Fibroblast of mammary gland (primary cell): ENCODE measurements at places on chromosomes 6 and 20.

DNA sequence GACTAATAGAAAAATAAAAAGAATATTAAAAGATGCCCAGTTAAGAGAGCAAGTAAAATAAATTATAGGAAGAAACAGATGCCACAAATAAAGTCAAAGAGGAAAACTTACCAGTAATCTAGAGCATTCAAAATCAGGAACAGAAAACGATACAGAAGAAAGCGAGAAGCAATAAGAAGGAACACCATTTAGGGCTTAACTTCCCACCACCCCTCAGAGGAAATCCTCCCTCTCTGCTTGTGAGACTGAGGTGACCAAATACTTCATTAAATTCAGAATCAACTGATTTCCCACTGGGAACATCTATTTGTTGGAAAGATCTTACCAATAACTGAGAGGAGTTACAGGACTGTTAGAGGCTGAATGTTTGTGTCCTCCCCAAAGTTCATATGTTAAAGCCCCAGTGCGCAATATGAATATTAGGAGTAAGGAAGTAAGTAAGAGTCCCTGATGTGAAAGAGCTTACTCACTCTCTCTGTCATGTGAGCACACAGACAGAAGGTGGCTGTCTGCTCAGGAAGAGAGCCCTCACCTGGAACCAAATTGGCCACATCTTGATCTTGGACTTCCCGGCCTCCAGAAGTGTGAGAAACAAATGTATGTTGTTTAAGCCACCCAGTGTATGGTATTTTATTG is 19.5 kb downstream of the KATNA1 start:
- DNase-seq, result no peak

GRCh38 chr6:154923199-154923869 is 71.8 kb upstream of the TIAM2 start:
- DNase-seq, result no peak

DNA sequence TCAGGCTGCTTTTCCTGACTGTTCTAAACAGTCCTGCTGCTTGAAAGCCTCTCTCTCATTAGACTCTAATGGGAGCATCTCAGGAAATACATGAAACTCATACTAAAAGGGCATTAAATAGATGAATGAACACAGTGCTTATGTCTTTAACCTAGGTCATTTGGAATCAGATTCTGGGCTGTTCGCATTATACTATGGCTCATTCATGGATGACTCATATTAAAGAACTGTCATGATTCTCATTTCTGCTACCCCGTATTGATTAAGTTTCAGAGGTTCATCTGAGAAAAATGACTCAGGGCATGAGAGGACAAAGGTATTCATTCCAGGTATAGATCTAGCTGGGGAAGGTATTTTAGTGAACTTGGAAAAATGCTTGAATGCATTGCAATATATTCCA is 335.5 kb downstream of the GJA1 start:
- peak; percentile 53 for DNase-seq

DNA sequence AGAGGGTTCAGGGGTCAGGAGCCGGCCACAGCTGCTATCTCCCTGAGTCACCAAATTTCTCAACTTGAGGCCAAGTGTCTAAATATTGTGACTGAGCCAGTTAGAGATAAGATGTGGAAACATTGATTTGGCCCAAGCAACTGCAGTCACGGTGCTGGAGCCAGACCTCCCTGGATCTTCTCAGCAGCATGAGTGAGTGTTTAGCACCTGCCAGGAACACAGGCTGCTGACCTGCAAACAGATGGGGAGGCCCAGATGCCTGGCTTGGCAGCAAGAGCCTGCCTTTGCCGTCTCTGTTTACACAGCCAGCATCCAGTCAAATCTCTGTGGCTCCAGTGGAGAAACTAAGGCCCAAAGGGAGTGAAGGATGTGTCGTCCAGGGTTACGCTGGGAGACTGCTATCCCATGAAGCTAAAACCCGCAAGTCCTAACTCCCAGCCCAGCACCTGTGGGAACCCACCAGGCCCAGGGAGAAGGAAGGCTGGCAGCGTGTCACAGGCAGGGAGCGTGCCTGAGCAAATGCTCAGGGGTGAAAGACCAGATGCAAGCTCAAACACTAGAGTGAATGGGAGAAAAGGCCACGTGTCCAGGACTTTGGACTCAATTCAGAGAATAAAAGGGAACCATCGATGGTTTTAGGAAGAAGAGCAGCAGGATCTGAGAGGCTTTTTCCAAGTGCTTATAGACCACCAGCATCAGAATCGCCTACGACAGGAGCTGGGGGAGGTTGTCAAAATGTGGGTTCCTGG is 15.9 kb upstream of the PTGIS start:
- peak; percentile 88 for DNase-seq

DNA sequence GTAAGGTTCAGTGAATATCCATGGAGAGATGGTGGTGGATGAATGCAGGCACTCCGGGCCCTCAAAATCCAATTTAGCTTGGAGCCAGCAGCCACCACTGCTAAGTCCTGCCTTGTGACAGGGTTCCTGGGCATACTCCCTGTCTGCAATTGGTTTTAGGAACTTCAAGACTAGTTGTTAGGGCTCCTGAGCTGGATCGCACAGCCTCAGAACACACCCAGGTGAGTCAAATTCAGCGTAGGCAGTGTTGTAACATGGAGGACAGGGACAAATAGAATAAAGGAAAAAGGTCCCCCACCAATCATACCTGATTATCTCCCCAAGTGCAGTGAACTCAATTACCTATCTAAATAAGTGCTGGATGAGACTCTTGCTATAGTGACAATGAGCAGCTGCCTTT is 74.6 kb downstream of the PERP start:
- DNase-seq, result no peak

DNA sequence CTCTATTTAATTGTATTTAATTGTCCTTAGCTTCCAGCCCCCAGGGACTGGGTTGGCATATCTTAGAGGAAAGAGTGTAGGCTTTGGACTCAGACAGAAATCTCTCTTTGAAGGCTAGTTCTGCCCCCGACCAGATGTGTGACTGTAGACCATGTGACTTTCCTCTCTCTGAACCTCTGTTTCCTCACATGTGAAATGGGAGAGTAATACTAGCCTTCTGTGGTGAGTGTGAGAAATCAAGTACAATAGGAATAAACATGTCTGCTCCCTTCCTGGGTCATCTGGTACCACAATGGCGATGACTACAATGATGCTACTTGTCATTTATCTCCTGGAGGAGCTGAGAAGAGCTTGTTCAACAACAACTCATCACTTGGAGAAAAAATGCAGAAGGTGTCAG is 179.9 kb downstream of the LRFN2 start:
- DNase-seq, result no peak

- DNase-seq, result no peak
These were observed 14.0 kb downstream of the KIAA1755 start for GRCh38 chr20:38246357-38247165.

GRCh38 chr20:58130581-58130980 is 97.9 kb downstream of the ANKRD60 start:
- no peak for DNase-seq

- DNase-seq, result no peak
These were observed 87.7 kb downstream of the TFAP2C start for GRCh38 chr20:56716806-56717205.

- DNase-seq, result no peak
These were observed 423.6 kb downstream of the CDH26 start for GRCh38 chr20:60381643-60382400.

DNA sequence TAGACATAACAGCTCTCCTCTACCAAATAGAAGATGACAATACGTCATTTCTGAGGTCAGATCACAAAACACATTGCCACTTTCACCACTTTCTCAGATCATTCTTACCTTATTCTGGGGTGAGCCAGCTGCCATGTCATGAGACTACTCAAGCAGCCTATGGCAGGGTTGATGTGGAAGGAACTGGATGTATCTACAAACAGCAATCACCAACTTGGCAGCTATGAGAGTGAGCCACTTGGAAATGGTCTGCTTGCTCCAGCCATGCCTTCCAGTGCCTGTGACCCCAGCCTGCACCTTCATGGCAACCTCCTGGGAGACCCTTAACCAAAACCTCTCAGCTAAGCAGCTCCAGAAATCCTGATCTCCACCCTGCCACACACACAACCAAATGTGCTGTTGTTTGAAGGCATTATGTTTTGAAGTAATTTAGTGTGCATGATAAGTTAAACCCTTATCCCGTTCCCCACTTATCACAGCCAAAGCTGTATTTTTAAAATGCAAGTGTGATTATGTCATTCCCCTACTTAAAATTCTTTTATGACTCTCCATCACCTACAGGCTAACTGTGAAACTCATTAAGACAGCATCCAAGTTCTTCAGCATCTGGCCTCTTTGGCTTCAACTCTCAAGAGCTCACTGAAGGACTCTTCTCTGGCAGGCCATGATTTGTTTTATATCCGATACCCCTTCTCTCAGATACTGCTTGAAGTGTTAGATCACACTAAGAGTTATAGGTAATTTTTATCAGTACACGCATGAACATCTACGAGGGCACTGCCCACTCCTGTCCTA is 150.6 kb downstream of the LY86 start:
- no peak for DNase-seq

GRCh38 chr20:48149902-48150301 is 364.6 kb upstream of the SULF2 start:
- DNase-seq, result no peak

GRCh38 chr20:49835031-49835430 is 22.4 kb downstream of the SLC9A8 start:
- no peak for DNase-seq

DNA sequence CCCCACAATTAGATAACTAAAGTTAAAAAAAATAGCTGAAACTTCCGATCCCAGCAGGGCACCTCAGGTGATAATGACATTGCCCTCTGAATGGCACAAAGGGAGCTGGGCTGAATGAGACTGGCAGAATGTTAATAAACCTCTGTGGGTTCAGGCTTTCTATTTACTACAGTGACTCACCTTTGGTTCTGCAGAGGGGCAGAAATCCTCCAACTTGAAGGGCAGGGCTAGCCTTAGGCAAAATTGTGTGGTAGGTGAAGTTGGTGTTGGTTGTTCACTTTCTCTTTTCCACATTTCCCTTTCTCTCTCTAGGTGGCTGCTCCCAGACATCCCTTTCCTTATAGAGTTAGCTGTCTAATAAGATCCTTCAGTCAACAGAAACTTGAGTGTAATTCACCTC is 625.2 kb downstream of the EPM2A start:
- DNase-seq, result no peak

GRCh38 chr6:161111261-161111660 is 119.7 kb downstream of the MAP3K4 start:
- no peak for DNase-seq

DNA sequence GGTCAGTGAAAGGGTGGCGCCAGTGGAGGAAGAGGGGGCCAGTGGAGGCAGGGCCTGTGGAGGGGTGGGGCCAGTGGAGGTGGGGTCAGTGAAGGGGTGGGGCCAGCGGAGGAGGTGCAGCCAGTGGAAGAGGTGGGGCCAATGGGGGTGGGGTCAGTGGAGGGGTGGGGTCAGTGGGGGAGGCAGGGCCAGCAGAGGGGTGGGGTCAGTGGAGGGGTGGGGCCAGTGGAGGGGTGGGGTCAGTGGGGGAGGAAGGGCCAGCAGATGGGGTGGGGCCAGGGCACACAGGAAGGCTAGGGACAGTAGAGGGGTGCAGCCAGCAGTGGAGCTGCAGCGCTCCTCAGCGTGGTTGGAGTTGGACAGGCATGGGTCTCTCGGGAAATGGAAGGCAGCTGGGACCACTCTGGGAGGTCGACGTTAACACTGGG is 18.7 kb downstream of the ADRM1 start:
- peak; percentile 19 for DNase-seq

- no peak for DNase-seq
These were observed 36.4 kb downstream of the HFE start for GRCh38 chr6:26123675-26123946.

DNA sequence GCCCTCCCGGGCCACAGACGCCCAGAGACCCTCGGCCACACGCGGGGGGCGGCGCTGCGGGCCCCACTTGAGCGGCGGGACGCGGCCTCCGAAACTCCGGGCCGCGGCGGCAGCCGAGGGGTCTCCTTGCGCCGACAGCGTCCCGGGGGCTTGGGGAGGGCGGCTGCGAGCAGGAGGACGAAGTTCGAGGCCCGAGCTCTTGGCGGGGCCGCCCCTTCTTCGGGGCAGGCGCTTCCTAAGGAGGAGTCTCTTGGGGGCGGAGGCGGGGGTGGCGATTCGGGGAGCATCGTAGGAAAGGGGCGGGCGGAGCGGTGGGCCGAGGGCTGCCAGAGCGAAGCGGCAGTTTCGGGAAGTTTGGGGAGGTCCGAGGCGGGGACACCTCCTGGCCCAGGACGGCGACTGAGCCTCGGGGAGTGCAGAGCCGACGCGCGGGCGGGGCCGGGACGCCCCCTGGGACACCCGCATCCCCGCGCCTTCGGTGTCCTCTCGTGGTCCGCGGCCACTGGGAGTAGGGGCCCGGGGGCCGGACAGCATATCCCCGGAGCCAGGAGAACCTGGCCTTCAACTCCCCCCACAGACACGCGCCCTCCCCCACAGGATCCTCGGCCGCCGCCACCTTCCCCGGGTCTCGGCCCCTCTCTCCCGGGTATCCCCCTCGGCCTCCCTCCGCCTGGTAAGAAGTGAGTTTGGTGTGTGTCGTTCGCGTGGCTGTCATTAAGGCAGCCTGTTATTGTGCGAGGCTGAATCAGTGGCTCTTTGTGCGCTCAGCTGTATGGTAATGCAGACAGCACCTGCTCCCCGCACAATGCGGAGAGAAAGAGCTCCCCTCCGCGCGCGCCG is 613 bp upstream of the DLL1 start:
- no peak for DNase-seq

DNA sequence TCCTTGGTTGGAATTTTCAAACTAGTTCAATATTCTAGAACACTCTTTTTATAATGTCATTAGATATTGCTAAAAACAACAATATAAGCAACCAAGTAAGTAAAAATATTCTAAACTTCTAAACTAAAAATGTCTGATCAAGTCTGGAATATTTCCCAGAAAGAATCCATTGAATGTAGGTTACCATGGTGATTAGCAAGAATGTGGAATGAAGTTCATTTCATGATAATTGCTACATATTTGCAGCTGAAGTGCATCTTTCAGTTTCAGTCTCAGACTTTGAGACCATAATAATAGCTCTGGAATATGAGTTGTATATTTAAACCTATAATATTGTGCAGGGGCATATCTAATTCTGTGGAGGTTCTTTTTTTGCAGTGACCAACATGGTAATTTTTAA is 61.0 kb upstream of the NKAIN2 start:
- peak; percentile 18 for DNase-seq

GRCh38 chr6:149754548-149754947 is 5.0 kb downstream of the PCMT1 start:
- no peak for DNase-seq

DNA sequence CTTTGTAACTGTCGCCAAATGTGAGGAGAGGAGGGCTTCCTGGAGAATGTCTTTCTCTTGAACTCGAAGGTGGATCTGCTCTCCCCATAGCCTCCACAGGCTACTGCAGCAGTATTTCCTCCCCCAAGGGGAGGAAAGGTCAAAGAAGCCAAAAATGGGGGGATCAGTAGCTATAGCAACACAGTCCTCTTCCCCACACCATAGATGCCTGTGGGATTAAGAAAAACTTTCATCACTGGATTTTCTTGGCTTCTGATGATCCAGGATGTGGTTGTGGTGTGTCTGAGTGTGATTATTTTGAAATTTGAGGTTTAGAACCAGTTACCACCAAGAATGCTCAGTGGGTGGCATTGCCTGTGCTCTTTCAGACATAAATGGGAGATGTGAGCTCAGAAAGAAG is 140.1 kb upstream of the SPACA1 start:
- peak; percentile 78 for DNase-seq
